ENCODE measurements at places on chromosomes 5 and 9. TPM values are rescaled to one million over a fixed set of nuclear protein-coding genes. Genes with fewer than 3 reads are reported as not detected.

DNA sequence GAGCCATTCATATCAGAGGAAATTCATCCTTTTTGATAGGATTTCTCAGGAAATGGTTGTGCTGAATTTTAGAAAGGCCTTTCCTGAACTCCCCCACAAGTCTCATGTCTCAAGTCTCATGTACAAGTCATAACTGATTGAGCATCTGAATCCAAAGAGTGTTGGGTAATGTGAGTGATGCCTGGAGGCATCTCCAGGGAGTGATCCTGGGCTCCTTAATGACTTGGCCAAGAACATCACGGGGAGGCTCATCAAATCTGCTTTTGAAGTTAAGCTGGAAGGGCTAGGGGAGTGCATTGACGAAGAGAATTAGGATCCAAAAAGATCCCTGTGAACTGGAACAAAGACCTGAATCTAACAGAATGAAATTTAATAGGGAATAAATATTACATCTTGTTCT, 79.2 kb downstream of the MAST4 start:
- H3K27ac ChIP-seq, result no peak overlapping the region
- H3K27me3 ChIP-seq, result peaks cover 6% of the 10 kb centered on the region
- H3K36me3 ChIP-seq, result no peaks in the 10 kb centered on the region

DNA sequence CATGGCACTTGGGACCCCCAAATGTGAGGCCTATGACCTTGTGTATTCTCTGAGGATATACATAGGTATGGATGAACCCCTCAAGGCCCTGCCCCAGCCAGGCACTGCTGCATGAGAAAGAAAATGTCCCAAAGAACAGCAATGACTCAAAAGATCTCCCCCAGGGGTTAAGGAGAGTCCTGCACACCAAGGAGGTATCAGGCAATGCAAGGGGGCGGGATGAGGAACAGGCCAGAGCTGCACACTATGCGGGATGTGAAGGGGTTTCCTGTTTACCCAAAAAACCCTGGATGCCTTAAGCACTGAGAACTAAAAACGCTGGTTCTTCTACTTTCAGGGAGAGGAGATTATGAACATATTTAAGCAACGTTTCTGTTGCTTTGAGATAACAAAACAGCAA, 3.4 kb downstream of the RAPGEF1 start:
- H3K4me3 ChIP-seq, result no peak overlapping the region
- H3K36me3 ChIP-seq, result peaks cover 6% of the 10 kb centered on the region
- H3K27me3 ChIP-seq, result no peaks in the 10 kb centered on the region
- H3K4me1 ChIP-seq, result peaks cover 72% of the 10 kb centered on the region

DNA sequence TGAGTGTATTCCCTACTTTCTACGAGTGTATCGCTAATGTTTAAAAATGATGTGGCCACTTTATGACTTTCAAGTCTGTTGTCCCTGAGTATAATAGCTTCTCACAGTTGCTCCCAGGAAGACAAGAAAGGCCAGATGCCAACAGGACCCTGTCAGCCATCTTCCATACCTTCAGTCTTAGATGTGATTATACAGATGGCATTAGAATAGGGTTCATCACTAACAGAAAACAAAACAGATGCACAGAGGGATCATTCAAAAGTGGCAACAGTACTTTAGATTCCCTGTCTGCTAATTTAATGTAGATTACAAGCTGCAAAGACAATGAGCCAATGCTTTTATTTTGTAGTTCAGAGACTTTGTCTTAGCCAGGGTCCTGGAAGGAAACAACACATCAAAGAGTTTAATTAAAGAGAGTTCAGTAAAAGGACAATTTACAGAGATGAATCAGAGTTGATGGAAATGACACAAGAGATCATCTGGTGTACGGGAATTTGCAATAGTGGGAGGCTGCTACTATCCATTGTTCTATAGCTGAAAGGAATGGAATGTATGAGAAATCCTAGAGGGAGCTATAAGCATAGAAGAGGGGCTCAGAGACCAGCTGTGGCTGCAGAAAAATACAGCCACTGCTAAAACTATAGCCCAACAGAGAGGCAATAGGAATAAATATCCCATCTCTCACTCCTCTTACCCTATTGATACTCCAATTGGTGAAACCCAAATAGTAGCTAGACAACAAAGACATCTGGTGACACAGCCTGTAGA, 393.7 kb upstream of the SMC2 start:
- no peaks in the 10 kb centered on the region for H3K27me3 ChIP-seq
- H3K4me1 ChIP-seq, result no peaks in the 10 kb centered on the region
- DNase-seq, result no peak
- H3K4me3 ChIP-seq, result no peak overlapping the region
- no peak overlapping the region for H3K27ac ChIP-seq
- no peaks in the 10 kb centered on the region for H3K36me3 ChIP-seq

GRCh38 chr9:89978185-89978584, 373.4 kb downstream of the GADD45G start:
- no peak overlapping the region for H3K27ac ChIP-seq
- H3K4me1 ChIP-seq, result peaks cover 11% of the 10 kb centered on the region
- no peak overlapping the region for H3K4me3 ChIP-seq
- H3K27me3 ChIP-seq, result peaks cover 24% of the 10 kb centered on the region
- no peaks in the 10 kb centered on the region for H3K36me3 ChIP-seq
- no peak for DNase-seq

GRCh38 chr9:86575825-86576525, 221.8 kb upstream of the TUT7 start:
- no peak overlapping the region for H3K27ac ChIP-seq
- H3K4me3 ChIP-seq, result no peak overlapping the region
- peaks cover 12% of the 10 kb centered on the region for H3K27me3 ChIP-seq

DNA sequence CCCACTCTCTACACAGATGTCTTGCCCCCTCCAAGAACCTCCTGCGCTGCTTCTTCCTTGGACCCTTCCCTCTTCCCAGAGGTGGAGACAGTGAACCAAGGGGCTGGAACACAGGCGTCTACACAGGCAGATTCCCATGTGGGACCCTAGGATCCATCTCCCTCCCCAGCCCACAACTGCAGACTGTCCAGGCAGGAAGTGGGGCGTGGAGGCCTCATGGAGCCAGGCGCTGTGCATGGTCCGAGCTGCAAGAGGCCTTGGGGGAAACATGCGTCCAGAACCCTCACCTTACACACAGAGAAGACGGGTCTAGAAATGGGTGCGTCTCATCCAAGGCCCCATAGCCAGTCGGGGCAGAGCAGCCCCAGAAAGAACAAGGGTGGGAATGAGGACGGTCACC, 117.5 kb downstream of the VAV2 start:
- no peak overlapping the region for H3K4me3 ChIP-seq
- no peaks in the 10 kb centered on the region for H3K36me3 ChIP-seq
- H3K4me1 ChIP-seq, result peaks cover 9% of the 10 kb centered on the region
- DNase-seq, result no peak
- peaks cover 8% of the 10 kb centered on the region for H3K27me3 ChIP-seq

GRCh38 chr9:81380504-81381359, 308.6 kb downstream of the TLE1 start:
- H3K27ac ChIP-seq, result no peak overlapping the region
- no peaks in the 10 kb centered on the region for H3K36me3 ChIP-seq
- H3K27me3 ChIP-seq, result no peaks in the 10 kb centered on the region
- H3K4me3 ChIP-seq, result no peak overlapping the region
- H3K4me1 ChIP-seq, result no peaks in the 10 kb centered on the region

- H3K36me3 ChIP-seq, result peaks cover 38% of the 10 kb centered on the region
- H3K4me3 ChIP-seq, result no peak overlapping the region
- peaks cover 4% of the 10 kb centered on the region for H3K4me1 ChIP-seq
Measured at GRCh38 chr5:75551471-75551870, 39.8 kb downstream of the POLK start.

DNA sequence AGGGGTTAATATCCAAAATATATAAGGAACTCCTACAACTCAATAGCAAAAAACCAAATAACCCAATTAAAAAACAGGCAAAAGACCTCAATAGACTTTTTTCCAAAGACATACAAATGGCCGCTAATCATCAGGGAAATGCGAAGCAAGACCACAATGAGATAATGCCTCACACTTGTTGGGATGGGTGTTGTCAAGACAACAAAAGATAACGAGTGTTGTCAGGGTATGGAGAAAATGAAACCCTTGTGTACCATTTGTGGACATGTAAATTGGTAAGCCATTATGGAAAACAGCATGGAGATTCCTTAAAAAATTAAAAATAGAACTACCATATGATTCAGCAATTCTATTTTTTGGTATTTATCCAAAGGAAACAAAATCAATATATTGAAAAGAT, 620.2 kb downstream of the ACTL7B start:
- no peaks in the 10 kb centered on the region for H3K4me1 ChIP-seq
- no peak overlapping the region for H3K4me3 ChIP-seq
- H3K27ac ChIP-seq, result no peak overlapping the region
- H3K36me3 ChIP-seq, result no peaks in the 10 kb centered on the region
- no peak for DNase-seq

DNA sequence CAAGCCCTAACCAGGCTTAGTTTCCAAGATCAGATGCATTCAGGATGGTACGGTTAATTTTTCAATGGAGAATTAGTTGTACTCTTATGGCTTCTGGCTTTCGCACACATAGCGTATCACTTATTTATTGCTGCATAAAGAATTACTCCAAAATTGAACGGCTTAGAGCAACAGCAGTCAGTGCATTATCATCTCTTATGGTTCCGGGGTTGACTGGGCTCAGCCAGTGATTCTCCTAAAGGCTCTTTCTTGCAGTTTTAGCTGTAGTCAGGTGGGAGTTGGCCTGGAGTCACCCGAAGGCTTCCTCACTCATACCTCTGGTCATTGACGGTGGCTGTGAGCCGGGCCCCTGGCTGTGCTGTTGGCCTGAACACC, 595 bp upstream of the GRHPR start:
- DNase-seq, result no peak
- no peaks in the 10 kb centered on the region for H3K27me3 ChIP-seq

DNA sequence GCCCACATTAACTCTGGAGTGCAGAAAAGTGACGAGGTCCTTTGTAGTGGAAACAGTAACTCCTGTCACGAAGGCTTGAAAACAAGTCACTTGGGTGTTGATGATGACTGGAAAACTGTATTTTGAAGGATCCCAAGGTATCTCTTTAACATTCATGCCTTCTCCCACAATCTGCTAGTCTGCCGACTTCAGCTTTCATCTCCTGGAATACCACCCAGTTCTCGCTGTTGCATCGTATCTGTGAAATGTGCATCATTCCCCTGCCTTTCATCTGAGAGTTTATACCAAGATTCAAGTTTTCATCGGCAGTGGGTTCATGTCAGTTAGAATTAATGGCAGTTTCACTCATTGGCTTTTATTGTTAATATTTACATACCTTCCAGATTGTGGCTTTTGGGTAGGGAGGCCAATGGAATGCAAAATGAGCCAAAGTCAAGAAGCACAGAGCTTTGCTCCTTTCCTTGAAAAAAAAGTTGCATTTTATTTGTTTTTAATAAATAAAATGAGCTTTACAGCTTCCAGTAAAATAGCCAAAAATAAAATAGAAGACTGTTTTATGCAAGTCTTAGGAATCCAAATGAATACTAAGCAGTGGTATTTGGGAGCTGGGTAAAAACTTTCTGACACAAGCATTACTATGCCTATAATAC, 575.2 kb upstream of the WWC1 start:
- no peak overlapping the region for H3K27ac ChIP-seq
- no peak for DNase-seq
- no peaks in the 10 kb centered on the region for H3K36me3 ChIP-seq
- no peak overlapping the region for H3K4me3 ChIP-seq
- peaks cover 12% of the 10 kb centered on the region for H3K27me3 ChIP-seq

GRCh38 chr5:159017786-159018185, 81.9 kb downstream of the EBF1 start:
- H3K36me3 ChIP-seq, result no peaks in the 10 kb centered on the region
- DNase-seq, result peak; percentile 15
- no peak overlapping the region for H3K27ac ChIP-seq
- no peak overlapping the region for H3K4me3 ChIP-seq

DNA sequence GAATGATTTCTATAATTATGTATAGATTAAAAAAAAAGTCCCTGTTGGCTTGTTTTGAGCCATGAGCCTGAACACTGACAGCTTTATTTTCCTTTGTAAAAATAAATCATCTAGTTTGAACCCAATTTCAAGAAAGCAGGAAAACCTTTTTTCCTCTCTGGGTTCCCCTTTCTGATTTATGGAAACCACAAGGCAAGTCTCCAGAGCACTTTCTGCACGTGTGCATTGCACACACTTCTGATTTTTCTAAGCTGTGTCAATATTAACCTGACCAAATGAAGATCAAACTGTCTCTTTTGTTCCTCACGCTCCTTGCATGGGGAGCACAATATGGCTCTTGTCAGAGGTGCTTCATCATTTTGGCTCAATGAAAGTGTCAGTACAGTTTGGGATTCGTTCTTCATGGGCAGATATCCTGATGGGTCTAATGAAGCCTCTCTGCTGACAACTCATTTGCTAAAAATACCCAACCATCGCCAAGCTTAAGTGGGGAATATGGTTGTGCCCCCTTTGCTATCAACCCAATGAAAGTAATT, 39.2 kb upstream of the PCA3 start:
- H3K27me3 ChIP-seq, result peaks cover 21% of the 10 kb centered on the region
- H3K4me3 ChIP-seq, result no peak overlapping the region
- H3K4me1 ChIP-seq, result no peaks in the 10 kb centered on the region
- no peaks in the 10 kb centered on the region for H3K36me3 ChIP-seq
- no peak overlapping the region for H3K27ac ChIP-seq
- no peak for DNase-seq

Gene SNCAIP
- total RNA-seq, result not detected

Gene TRPM3
- total RNA-seq, result 0.02 TPM

- H3K27me3 ChIP-seq, result no peaks in the 10 kb centered on the region
- no peaks in the 10 kb centered on the region for H3K4me1 ChIP-seq
Measured at GRCh38 chr9:116232424-116233159, 79.0 kb downstream of the PAPPA start.

GRCh38 chr9:131402738-131403492, 9.0 kb downstream of the PRRC2B start:
- H3K27me3 ChIP-seq, result no peaks in the 10 kb centered on the region
- DNase-seq, result no peak
- peak overlapping the region; percentile 57 for H3K27ac ChIP-seq
- peaks cover 93% of the 10 kb centered on the region for H3K4me1 ChIP-seq

GRCh38 chr5:74934949-74935751, 69.0 kb upstream of the FAM169A start:
- H3K27ac ChIP-seq, result peak overlapping the region; percentile 80
- peaks cover 31% of the 10 kb centered on the region for H3K4me1 ChIP-seq
- peak overlapping the region; percentile 61 for H3K4me3 ChIP-seq
- no peaks in the 10 kb centered on the region for H3K27me3 ChIP-seq
- no peaks in the 10 kb centered on the region for H3K36me3 ChIP-seq

GRCh38 chr5:102865510-102866236, 110.6 kb downstream of the PAM start:
- H3K27me3 ChIP-seq, result peaks cover 19% of the 10 kb centered on the region
- peak overlapping the region; percentile 59 for H3K4me3 ChIP-seq
- H3K27ac ChIP-seq, result no peak overlapping the region
- H3K4me1 ChIP-seq, result peaks cover 9% of the 10 kb centered on the region

- no peaks in the 10 kb centered on the region for H3K27me3 ChIP-seq
- H3K4me3 ChIP-seq, result no peak overlapping the region
- DNase-seq, result no peak
- H3K36me3 ChIP-seq, result no peaks in the 10 kb centered on the region
Measured at GRCh38 chr9:20220286-20220685, 402.0 kb downstream of the MLLT3 start.

- no peaks in the 10 kb centered on the region for H3K36me3 ChIP-seq
- peaks cover 33% of the 10 kb centered on the region for H3K4me1 ChIP-seq
- H3K27ac ChIP-seq, result peak overlapping the region; percentile 32
Measured at GRCh38 chr5:52987711-52988331, 1.3 kb upstream of the ITGA2 start.
